ENCODE measurements at places on chromosomes 5 and 9.

GRCh38 chr9:86714999-86715398 lies 232.3 kb downstream of the GAS1 start:
- no peak for DNase-seq

DNA sequence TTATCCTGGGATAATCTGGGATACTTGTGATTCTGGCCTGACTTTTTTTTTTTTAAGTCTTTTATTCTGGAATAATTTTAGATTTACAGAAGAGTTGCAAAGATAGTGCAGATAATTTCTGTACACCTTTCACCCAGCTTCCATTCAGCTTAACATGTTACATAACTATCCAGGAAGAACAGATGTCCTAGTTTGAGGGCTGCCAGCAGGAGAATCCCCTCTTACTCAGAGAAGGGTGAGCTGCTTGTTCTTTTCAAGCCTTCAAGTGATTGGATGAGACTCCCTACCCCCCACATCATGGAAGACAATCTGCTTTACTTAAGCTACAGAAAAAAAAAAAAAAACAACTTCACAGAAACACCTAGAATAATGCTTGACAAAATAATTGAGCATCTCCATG lies 254.2 kb downstream of the TRIM32 start:
- DNase-seq: no peak

DNA sequence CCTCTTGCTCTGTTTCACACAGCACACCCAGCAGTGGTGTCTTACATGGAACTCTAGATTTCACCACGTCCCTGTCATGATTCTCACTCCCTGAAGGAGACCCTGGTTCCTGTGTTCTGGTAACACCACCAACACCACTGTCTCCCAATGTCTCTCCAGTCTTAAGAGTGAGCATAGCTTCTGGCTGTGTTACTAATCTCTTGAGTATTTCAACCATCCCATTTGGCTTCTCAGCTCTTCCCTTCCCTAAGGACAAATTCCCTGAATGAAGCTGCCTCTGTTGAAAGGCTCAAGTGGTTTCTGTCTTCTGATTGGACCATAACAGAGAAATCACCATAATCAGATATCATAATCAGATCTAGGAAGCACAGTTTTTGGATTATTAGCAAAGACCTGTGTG lies 311.8 kb downstream of the DNAH5 start:
- DNase-seq: no peak

GRCh38 chr9:108300306-108301287 lies 555.2 kb downstream of the ACTL7B start:
- no peak for DNase-seq

DNA sequence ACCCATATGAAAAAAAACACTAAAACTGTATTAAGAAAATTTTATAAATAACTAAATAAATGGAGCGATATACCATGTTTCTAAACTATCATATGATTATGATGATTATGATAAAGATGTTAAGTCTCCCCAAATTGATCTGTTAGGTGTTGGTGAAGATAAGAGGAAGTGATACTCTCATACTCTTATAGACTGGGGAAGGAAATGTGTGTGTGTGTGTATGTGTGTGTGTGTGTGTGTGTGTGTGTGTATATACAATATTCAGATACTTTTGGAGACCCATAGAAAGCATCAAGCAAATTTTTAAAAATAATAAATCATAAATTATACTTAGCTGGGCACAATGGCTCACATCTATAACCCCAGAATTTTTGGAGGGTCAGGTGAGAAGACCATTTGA lies 62.9 kb downstream of the TMEM232 start:
- no peak for DNase-seq

- DNase-seq: no peak
Observed at GRCh38 chr5:179343719-179344430, 1.4 kb downstream of the ADAMTS2 start.

GRCh38 chr5:87877495-87877894 lies 391.1 kb downstream of the TMEM161B start:
- no peak for DNase-seq

DNA sequence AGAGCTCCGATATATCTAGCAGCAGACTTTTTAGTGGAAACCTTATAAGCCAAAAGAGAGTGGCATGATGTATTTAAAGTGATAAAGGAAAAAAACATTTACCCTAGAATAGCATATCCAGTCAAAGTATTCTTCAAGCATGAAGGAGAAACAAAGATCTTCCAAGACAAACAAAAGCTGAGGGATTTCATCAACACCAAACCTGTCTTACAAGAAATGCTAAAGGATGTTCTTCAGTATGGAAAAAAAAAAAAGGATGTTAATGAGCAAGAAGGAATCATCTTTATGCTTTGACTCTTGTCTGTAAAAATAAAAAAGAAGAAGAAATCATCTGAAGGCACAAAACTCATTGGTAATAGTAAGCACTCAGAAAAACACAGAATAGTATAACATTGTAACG lies 338.2 kb downstream of the TLE1 start:
- no peak for DNase-seq

DNA sequence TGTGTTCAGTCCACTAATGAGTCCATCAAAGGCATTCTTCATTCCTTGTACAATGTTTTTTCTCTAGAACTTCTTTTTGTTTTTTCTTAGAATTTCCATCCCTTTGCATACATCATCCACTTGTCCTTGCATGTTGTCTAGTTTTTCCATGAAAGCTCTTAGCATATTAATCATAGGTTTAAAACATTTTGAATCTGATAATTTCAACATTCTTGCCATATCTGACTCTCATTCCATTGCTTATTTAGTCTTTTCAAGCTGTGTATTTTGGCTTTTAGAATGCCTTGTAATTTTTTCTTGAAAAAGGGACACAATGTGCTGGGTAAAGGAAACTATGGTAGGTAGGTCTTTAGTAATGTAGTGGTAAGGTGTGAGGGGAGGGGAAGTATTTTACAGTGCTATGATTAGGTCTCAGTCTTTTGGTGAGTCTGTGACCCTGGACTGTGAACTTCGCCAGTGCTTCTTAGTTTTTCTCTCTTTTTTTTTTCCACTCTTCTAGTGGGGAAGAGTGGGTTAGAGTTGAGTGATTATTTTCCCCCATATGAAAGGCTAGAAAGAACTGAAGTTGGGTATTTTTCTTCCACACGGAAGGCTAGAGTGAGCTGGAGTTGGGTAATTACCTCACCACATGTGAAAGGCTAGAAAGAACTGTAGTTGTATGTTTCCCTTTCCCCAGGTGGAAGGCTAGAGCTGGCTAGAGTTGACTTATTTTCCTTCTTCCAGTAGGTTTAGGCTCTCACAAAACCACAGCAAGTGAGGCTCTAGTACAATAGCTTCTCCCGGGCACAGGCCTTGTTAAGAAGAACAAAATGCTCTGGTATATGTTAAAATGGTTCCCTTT lies 172.1 kb downstream of the SNX18 start:
- no peak for DNase-seq

DNA sequence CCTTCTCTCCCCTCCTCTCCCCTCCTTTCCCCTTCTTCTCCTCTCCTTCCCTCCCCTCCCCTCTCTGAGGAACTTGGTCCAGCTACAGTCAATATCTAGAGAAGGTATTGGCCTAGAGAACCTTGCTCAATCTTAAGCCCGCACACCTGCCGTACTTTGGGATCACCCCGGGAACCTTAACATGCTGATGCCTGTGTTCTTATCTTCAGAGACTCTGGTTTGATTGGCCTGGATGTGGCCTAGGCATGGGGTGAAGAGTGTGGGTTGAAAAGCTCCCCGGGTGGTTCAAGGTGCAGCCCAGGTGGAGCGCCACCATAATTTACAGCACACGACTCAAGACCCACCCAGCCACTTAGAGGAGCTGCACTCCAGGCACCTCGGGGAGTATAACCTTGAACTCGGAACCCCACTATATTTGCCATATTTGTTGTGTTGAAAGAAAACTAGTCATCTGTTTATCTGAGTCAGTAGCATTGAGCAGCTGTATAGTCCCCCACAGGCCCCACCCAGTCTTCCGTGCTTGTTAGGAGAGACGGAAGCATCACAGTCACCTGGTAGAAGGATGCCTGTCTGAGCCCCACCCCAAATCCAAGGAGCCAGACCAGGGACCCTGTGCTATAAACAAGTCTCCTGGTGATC lies 14.4 kb upstream of the PHF19 start:
- DNase-seq: no peak

DNA sequence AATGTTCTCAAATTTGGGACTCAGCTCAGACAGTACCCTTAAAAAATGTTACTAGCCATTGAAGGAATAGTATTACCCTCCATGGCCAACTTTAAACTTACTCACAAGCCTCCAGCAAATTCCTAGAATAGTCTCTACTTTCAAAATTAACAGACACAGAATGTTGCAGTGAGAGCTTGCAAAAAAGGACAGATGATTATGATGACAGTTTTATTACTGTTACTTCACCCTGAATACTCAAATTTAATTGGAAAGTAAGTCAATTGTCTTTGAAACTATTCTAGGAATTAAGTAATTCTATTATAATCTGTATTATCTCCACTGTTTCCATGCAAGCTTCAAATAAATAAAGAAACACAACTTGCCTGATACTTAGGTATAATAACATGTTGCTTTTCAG lies 288.3 kb downstream of the SLF1 start:
- DNase-seq: no peak

DNA sequence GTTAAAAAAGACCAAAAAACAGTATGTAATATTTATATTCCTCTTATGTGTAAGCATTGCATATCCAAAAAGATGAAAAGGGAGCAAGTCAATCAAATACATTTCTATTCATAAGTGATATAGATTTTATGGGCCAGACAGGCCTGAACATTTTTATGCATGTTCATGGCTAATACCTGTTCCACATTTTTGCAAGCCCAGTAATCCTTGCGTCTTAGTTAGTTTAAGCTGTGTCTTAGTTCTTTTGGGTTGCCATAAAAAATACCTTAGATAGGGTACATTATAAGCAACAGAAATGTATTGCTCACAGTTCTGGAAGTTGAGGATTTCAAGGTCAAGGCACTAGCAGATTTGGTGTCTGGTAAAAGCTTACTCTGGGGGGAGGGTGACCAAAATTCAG lies 342.1 kb downstream of the TAF11L14 start:
- no peak for DNase-seq

DNA sequence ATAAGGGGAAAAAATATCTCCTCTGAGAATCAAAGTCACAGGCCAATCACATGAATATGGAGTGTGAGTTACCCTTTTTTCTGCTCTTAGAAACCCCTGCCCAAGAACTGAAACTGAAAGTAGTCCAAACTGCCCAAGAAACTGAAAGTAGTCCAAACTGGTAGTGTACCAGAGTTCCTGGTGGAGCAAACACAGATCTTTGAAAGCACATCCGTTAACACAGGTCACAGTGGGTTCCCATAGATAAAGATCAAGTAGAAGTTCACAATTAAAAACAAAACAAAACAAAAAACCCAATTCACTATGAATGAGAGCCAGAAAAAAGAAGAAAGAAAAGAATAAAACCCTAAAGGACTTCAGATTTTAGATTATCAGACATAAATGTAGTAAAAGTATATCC lies 332.4 kb upstream of the EFNA5 start:
- DNase-seq: no peak

DNA sequence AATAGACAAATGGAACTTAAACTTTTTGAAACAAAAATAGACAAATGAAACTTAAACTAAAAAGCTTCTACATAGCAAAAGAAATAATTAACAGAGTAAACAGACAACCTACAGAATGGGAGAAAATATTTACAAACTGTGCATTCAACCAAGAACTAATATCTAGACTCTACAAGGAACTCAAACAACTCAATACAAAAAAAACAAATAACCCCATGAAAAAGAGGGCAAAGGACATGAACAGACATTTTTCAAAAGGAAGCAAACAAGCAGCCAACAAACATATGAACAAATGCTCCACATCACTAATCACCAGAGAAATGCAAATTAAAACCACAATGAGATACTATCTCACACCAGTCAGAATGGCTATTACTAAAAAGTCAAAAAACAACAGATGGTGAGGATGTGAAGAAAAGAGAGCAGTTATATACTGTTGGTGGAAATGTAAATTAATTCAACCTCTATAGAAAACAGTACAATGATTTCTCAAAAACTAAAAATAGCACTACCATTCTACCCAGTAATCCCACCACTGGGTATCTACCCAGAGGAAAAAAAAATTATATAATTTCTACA lies 170.8 kb upstream of the RGMB start:
- DNase-seq: no peak

- DNase-seq: no peak
Observed at GRCh38 chr5:124797665-124798087, 51.2 kb upstream of the ZNF608 start.

DNA sequence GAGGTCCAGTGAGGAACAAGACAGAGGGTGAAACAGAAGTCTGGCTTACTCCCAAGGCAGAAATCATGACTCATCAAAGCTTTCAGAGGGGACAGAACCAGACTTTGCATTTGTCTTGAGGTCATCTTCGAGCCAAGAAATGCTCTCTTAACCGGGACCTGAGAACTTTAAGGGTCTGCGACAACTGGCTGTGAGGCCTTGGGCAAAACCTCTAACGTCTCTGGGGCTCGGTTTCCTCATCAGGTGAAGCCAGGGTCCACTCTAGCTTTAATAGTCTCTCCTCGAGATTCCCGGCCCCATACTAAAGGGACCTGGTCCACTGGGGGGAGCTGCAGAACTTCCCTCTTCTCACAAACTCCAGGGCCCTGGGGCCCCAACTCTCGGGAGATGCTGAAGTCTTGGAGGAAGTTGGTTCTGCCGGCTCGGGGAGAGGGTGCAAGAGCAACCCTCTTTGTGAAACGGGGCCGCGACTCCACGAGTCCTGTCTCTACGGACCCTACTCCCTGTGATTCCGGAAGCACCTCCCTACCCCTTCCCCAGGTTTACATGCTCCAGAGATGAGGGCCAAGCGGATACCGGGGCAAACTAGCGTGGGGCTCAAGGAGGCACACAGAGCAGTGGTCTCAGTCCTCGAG lies 2.6 kb downstream of the GLIS3 start:
- peak; percentile 58 for DNase-seq

- no peak for DNase-seq
Observed at GRCh38 chr9:35079041-35079425, 709 bp downstream of the FANCG start.

DNA sequence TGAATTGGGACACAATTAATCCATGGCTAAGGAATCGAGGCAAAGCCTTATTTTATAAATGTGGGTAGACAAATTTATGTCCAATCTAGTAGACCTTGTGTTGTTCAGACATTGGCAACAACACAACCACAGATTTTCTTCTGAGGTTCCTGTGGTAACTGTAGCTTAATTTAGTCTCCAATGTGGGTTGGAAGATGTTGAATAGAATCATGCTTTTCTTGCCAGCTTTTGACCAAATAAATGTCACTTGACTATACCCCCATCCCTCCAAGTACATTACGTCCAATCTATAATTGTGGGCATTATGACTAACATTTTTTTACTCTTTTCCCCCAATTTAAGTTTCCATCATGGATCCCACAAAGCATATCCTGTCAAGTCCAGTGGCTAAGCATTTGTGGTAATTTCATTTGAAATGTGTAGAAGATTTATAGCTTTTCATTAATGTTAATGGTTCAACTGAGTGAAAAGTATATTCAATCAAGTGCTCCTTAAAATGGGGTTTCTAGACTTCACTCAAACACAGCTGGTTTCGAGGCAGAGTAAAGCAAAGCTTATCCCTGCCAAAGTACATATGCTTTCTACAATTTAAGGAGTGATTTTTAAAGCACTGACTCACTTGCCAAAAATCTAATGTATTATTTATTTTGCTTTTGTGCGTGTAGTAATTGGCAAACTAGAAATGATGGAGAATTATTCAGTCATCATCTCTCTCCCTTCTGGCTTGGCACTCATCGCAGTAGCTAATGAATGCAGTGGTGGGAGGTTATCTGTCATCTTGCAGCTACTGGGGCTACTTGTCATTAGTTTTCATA lies 141.8 kb downstream of the FAM174A start:
- no peak for DNase-seq
